Activated CD4-positive, alpha-beta T cell treated with anti-CD3 and anti-CD28 coated beads for 48 hours (primary cell): ENCODE measurements at places on chromosomes 3 and 15.

- no peak for DNase-seq
Observed at GRCh38 chr3:71397046-71397445, 186.5 kb downstream of the FOXP1 start.

GRCh38 chr15:74378848-74379247 is 11.4 kb upstream of the CYP11A1 start:
- peak; percentile 86 for DNase-seq

GRCh38 chr15:98861188-98861587 is 146.4 kb downstream of the PGPEP1L start:
- no peak for DNase-seq

GRCh38 chr3:129230311-129231019 is 18.9 kb upstream of the COPG1 start:
- peak; percentile 64 for DNase-seq

- DNase-seq: no peak
Observed at GRCh38 chr3:77319711-77320110, 279.8 kb downstream of the ROBO2 start.

- DNase-seq: no peak
Observed at GRCh38 chr3:15952543-15953175, 154.9 kb upstream of the ANKRD28 start.

GRCh38 chr15:92091155-92091734 is 237.7 kb downstream of the SLCO3A1 start:
- peak; percentile 35 for DNase-seq

GRCh38 chr3:73427048-73427706 is 197.6 kb downstream of the PDZRN3 start:
- DNase-seq: no peak

DNA sequence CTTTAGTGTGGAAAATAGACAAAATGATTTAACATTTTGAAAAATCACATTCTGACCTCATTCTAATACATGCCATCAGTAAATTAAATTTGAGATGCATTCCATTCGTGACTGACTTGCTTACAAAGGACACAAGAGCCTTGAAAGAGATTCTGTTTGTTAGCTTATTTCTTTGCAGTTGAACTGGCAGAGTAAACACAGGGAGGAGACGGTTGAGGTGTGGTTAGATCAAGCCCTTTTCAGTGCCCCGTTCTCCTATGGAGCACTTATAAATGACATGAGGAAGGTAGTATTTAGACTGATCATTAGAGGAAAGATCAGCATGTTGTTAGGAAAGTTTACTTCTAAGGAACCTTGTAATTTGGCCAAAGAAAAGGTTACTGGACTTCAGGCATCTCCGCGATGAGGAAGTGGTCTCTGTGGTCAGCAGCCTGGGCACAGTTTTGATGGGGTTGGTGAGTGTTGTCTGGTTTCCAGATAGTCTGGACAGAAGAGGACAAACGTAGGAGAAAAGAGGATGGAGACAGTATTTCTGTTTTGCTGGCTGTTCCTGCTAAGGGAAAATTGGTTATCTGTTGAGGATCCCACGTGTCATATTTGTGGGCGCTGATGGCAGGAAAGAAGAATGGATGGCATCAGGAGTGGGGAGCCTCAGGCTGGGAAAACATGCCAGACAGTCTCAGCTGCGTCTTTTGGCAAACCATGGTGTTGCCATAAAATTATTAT is 328.9 kb upstream of the TBL1XR1 start:
- DNase-seq: no peak

- DNase-seq: no peak
Observed at GRCh38 chr15:67805666-67806516, 19.4 kb upstream of the SKOR1 start.

- DNase-seq: no peak
Observed at GRCh38 chr3:43102773-43103480, 3.0 kb downstream of the POMGNT2 start.

GRCh38 chr3:110646496-110646895 is 425.1 kb upstream of the NECTIN3 start:
- no peak for DNase-seq

GRCh38 chr3:189982321-189982945 is 138.3 kb downstream of the P3H2 start:
- no peak for DNase-seq

GRCh38 chr3:55643283-55643682 is 156.2 kb upstream of the WNT5A start:
- DNase-seq: no peak

DNA sequence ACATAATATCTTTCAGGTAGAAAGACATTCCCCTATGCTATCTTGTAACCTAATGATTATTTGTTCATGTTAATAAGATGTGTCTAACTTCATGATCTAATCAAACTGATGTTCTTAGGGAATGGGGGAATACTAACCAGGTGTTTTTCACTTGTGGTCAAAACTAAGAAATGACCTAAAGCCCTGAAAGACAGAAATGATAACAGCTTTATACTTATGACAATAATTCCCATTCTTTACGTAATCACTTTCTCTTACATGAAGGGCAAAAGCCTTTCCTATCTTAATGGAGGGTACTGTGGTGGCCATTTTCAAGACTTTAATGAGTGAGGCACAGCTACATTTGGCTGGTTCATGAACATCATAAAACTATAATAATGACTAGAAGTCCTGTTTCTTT is 33.9 kb upstream of the MEIS2 start:
- DNase-seq: no peak

DNA sequence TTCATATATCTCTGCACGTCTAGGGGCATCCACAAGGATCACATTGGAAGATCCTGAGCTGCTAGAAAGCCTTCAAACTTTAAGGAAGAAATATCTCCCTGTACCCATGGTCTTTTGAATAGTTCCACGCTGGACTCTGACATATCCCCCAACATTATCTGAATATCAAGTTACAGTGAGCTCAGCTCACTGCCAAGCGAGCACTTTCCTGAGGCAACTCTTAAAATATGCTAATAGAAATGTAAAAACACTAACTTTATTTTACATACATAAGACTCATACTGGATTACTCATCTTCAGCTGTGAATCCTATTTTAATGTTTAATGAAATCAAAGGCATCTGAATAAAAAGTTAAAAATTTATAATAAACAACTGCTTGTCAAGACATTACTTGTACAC is 420.2 kb upstream of the CCDC54 start:
- DNase-seq: no peak

DNA sequence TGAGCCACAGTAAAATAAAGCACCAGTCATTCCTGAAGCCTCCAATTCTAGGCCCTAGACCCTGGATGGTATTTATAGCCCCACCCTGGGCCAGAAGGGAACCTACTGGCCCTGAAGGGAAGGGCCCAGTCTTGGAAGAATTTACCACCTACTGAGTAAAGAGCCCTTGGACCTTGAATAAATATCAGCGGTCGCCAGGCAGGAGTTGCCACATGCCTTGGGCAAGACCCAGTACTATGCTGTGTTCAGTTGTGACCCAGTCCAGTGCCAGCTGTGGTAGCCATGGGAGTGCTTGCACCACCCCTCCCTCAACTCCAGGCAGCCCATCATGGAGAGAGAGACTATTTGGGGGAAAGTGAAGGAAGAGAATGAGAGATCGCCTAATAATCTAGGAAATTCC is 27.0 kb downstream of the NCBP2 start:
- DNase-seq: no peak

GRCh38 chr3:9230596-9230995 is 18.9 kb downstream of the SRGAP3 start:
- DNase-seq: no peak

GRCh38 chr3:104887069-104887468 is 479.6 kb upstream of the ALCAM start:
- DNase-seq: no peak

GRCh38 chr3:13011573-13012220 is 61.5 kb downstream of the IQSEC1 start:
- DNase-seq: peak; percentile 89

GRCh38 chr3:16840101-16840424 is 44.7 kb upstream of the PLCL2 start:
- DNase-seq: no peak

DNA sequence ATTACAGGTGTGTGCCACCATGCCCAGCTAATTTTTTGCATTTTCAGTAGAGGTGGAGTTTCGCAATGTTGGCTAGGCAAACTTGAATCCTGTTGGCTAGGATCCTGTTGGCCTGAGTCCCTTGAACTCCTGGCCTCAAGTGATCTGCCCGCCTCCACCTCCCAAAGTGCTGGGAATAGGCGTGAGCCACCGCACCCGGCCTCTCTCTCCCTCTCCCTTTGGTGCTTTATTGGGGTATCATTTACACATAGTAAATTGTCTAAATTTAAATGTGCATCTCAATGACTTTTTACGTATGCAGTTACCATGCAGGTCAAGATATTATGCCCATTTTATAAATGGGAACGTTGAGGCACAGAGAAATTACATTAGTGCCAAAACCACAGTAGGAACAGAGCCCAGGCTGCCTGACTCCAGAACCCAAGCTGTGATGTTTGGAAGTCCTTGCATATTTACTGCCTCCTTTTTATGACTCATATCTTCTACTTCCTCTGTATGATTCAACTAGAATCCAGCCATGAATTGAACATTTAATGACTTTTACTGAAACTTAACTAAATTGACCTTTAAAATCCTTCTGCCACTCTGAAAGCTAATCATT is 34.0 kb upstream of the RPP14 start:
- DNase-seq: peak; percentile 13

GRCh38 chr3:159928071-159928491 is 60.6 kb upstream of the IL12A start:
- no peak for DNase-seq

- DNase-seq: no peak
Observed at GRCh38 chr3:60746043-60746638, 505.1 kb downstream of the FHIT start.

DNA sequence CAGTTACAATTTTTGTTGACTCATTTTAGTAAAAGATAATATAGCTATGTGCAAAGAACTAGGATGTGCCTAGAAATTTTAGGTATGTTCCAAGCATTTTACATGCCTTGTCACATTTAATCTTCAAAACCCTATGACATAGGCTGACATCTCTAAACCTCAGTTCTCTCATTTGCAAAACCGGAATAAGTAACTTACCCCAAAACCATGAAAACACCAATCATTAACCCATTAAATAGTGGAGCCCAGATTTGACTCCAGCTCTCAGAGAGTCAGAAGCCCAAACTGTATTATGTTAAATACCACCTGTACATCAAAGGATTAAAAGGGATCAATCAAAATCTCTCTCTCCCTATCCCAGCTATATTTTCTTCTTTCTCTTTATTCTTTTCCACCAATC is 36.6 kb downstream of the GSK3B start:
- no peak for DNase-seq

GRCh38 chr3:60703956-60704736 is 547.1 kb downstream of the FHIT start:
- no peak for DNase-seq

GRCh38 chr3:128201158-128201755 is 48.0 kb downstream of the EEFSEC start:
- DNase-seq: no peak

DNA sequence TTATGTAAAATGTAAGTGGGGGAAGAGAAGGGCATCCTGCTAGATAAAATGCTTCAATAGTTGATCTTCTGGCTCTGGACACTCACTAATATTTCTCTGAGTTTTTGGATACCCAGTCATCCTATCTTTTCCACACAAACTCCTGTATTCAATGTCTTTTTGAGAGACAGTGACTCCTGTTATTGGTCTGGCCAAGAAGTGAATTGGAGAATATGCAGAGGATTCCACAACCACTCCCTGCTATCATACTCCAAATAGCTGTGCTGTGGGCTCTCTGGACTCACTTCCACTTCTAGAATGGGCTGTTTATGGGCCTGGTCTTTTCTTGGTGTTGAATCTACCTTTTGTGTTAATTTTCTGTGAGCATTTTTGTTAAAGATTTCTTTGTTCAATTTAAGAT is 376.8 kb downstream of the NLGN1 start:
- no peak for DNase-seq

GRCh38 chr15:59232476-59232875 is 25.8 kb downstream of the LDHAL6B start:
- DNase-seq: no peak

DNA sequence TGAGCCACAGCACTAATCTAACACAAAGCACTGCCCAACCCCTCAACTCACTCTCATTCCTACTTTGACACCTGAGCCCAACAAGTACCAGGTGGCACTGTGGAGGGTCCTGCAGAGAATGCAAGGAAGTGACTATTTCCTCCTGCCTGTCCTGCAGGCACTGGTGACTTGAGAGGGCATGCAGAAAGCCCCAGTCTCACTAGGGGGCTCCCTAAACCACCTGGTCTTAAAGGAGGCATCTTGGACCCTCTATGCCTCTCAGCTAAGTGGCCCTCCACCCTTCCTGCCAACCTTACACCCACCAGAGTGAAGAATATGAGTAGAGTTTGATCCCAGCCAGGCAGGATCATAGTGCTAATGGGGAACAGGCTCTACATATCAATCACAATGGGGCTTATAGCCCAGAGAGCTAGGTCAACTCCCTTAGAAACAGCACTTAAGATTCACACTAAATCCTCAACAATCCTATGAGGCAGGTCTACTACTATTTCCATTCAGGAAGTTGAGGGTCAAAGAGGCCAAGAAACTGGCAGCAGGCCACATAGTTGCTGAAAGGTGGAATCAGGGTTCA is 15.2 kb downstream of the TRAIP start:
- DNase-seq: no peak

DNA sequence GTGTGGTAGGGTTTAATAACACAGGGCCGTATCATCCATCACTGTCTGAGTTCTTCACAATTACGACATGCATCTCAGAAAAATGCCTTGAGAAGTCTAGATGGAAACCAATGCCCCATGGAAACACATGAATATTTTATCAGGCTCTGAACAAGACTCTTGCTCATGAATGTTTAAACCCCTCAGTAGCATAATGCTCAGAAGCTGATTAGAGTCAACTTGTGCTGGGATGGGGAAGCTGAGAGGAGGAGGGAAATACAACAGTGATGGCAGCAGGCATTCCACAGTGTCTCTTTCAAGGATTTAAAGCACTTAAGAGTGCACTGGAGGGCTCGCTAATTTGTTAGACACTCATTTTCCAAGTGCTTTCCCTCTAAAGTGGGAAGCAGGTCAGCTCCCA is 3.8 kb downstream of the GPR156 start:
- DNase-seq: no peak

- no peak for DNase-seq
Observed at GRCh38 chr15:40053079-40053830, 14.3 kb upstream of the SRP14 start.

DNA sequence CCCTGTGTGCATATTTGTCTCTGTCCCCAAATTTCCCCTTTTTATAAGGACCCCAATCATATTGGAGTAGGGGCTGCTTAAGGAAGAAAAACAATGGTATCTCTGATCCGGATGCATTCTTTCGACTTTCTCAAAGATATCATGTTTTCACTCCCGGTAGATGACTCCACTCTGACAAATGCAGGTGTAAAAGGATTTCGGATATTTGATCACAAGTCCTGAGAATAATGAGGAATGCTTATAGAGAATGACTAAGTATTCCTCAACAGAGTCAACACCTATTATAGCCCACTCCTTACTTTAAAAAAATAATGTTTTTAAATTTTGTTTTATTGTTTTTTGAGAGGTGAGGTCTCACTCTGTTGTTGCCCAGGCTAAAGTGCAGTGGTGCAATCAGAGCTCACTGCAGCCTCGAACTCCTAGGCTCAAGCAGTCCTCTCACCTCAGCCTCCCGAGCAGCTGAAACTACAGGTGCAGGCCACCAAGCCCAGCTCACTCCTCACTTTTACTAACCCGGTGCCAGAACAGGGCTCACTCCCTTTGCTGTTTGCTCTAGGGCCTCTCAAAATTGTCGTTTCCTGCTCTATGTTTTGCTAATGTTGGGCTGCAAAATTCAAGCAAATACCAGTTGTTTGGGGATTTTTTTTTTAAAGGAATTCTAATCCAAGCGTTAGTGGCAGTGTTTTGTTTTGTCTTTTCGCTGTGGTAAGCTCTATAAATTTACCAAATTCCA is 24.6 kb downstream of the COL8A1 start:
- no peak for DNase-seq
